SHP77 treated with DMSO at 0.1 percent for 48 hours (cell line): ENCODE measurements at places on chromosomes 5 and 9.

DNA sequence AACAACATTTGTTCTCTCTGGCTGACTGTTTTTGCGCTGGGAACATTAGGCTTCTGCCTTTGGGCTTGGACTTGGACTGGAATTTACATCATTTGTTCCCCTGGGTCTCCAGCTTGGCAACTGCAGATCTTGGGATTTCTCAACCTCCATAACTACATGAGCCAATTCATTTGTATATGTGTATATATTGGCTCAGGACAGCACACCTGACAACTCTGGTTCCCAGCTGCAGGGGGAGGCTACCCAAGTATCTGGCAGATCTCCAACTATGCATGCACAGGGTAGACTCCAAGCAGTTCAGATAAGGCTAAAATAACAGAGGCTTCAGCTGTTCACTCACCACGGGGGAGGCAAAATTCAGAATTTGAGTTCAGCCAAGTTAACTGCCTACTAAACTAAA is 31.6 kb upstream of the F2RL1 start:
- DNase-seq = peak; percentile 27

GRCh38 chr5:78331523-78332080 is 28.8 kb upstream of the SCAMP1 start:
- no peak for DNase-seq

DNA sequence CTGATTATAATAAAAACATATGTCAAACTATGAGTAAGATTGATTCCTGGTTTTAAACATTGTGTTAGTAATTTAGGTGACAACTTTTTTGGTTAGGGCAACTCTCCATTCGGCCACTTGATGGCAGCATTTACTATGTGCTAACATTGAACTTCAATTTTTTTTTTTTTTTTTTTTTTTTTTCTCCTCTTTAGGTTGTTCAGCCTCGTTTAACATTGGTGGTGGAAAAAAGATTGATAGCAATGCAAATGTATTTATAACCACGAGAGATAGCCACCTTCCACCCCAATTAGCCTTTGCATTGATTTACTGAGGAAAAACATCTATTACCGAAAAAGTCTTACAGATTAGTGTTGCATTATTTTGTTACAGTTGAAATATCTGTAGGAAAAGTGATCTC is 159.1 kb downstream of the CSNK1G3 start:
- DNase-seq = peak; percentile 35

DNA sequence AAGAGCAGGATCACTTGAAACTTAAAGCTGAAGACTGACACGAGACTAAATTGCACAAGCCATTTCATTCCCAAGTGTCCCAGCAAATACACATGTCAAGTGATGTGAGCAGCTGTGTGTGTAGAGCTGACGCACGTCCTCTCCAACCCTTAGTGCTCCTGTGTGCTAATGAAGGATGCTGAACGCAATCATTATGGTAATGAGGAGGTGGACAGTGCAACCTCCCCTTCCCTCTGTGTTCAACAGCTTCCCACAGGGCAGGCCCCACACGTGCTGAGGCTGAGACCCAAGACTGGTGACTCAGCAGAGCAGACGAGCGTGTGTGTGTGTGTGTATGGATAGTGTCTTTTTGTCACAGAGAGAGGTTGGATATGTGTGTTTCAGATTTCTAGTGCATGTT is 702.1 kb downstream of the SEMA5A start:
- peak; percentile 98 for DNase-seq

DNA sequence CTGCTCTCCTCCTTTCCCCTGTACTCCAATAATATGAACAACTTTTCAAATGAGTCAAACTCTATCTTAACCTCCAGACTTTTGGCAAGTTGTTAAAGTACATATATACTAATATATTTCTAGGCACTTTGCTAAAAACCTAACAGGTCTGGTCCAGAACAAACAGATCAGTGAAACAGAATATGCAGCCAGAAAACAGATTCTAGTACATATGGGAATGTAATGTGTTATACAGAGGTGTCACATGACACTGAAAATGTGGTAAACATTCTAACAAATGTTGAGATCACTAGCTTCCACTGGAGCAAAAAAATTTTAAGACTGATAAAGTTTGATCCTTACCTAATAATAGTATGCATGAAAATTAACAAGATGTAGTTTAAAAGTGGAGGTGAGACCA is 136.9 kb downstream of the OR2K2 start:
- DNase-seq = no peak

GRCh38 chr5:141618030-141618803 is 583 bp downstream of the DIAPH1 start:
- peak; percentile 57 for DNase-seq

- DNase-seq = no peak
These were observed 521.3 kb downstream of the KCTD16 start for GRCh38 chr5:144691936-144692335.

- no peak for DNase-seq
These were observed 124.2 kb downstream of the TLE1 start for GRCh38 chr9:81565144-81565543.

GRCh38 chr5:120207129-120207528 is 257.0 kb upstream of the PRR16 start:
- DNase-seq = no peak

DNA sequence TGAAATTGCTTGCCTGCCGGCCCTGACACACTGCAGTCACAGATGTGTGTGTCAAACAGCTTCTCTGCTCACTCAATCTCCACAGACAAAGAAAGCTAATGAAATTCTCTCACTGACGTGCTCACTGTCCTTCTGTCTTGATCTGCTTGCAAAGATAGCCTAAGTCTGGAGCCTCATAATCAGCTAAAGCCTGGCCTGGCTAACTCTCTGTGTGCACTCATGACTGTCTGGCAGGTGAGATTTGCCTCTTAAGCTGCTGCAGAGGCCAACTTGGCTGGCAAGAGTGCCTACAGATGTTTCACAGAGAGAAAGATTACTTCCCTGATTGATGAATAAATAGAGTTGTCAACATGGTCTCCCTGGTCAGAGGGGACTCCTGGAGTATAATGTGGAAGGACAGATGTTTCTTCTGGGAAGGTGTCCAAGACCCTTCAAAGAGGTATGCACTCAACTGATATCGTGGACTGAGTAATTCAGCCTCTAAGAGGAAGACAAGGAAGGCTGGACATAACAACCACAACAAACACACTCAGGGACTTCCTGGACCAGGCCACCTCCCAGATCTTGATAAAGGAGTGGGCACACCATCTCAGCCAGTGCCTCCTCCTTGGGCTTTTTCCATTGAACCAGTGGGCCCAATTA is 362.0 kb downstream of the SPOCK1 start:
- no peak for DNase-seq

DNA sequence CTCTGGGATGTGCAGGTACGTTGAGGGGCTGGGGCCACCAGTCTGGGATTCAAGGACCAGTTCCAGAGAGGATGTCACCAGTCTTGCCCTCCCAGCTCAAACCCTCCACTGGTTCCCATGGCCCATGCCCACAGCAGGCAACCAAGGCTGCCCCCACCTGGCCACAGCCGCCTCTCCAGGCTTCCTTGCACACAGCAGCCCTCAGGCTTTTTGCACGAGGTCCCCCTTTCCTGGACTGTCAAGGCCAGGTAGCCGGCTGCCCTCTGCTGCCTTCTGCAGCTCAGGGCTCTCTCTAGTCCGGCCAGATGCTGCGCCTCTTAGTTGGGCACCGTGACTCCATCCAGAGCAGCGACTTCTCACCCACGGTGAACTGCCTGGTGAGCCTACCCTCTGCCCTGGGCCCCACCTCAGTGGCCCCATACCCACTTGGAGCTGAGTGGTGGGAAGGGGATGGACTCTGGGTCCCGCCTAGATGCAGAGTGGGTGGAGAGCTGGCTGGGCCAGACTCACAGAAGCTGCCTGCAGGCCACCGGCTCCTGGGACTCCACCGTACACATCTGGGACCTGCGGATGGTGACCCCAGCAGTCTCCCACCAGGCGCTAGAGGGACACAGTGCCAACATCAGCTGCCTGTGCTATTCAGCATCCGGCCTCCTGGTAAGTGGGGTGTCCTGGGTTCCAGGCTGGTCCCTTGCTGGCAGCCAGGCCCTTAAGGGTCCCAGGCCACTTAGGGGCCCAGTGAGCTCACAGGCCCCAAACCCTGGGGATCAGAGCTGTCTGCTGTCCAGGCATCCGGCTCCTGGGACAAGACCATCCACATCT is 2.9 kb downstream of the WDR38 start:
- DNase-seq = peak; percentile 26

- DNase-seq = no peak
These were observed 8.2 kb downstream of the P4HA2 start for GRCh38 chr5:132219289-132219970.

DNA sequence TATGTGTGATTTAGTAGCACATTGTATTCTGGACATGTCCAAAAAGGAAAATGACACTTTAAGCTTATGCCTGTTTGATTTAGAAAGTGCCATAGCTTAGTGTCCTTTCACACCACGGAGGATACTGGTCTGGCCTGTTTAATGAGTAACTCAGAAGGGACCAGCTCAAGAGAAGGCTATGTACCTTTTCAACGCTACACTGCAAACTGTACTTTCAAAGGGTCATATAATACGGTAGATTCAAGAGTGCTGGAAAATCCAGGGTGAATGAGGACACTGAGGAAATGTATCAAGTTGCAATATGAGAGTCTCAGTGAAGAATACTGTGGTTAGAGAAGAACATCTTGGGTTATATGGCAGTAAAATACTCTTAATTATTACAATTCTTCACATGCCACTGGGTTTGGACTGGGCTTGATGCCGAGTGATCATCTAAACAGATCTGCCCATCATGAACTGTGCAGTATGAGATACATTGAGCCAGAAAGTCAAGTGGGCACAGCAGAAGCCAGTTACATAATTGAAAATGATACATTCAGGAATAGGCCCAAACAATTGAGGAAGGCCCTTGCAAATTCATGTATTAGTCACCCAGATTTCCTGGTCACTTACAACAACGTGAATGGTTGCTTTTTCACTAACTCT is 1211.5 kb upstream of the CDH9 start:
- DNase-seq = no peak

DNA sequence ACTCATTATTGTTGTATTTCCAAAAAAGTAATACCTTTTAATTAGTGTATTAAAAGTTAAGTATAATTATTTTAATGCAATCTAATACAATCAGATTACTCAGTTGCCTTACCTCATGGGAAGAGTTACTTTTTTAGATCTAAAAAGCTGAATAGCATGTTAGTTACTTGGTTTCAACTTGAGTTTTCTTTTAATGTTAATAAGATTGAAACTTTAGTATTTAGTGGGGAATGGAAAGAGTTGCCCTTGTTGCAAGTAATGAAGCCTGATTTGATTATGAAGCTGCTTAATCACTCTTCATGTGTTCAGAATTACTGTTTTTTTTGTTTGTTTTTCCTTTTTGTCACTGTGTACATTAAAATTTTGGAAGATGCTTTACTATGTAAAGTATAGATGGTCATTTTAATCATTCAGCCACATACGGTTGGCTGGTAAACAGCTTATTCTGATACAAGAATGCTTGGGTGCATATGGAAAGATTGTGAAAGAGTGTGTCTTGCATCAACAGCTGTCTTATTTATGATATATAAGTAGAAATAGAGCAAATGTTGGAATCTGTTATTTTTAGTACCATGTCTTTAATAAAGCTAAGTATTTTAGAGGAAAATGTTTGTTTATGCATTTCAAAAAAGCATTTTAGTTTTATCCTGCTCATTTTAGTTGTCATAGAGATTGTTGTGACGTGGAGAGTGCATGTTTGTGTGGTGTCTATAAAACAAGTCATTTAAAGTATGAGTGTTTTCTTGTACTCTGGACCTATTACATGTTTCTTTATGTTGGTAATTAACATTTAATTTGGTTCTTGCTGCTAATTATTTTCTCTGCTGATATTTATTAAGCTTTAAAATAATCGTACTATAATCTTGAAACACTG is 36.4 kb downstream of the SREK1 start:
- no peak for DNase-seq
